ENCODE measurements at places on chromosomes 16 and 17. TPM values are rescaled to one million over a fixed set of nuclear protein-coding genes. Genes with fewer than 3 reads are reported as not detected.

TMEM101 gene
- 45.3 TPM for total RNA-seq

SMIM22 gene
- not detected for total RNA-seq

CEP295NL gene
- total RNA-seq: 5.9 TPM

- no peak for DNase-seq
These were observed 4.6 kb downstream of the METTL9 start for GRCh38 chr16:21603928-21604327.

- no peak for DNase-seq
These were observed 610 bp downstream of the RFNG start for GRCh38 chr17:82050761-82051641.

GRCh38 chr17:27400991-27401390, 55.3 kb upstream of the KSR1 start:
- DNase-seq: no peak

- DNase-seq: peak; percentile 61
These were observed 367.9 kb downstream of the SOX9 start for GRCh38 chr17:72488555-72489271.

GRCh38 chr16:30533748-30534367, 800 bp downstream of the ZNF747 start:
- DNase-seq: no peak

DNA sequence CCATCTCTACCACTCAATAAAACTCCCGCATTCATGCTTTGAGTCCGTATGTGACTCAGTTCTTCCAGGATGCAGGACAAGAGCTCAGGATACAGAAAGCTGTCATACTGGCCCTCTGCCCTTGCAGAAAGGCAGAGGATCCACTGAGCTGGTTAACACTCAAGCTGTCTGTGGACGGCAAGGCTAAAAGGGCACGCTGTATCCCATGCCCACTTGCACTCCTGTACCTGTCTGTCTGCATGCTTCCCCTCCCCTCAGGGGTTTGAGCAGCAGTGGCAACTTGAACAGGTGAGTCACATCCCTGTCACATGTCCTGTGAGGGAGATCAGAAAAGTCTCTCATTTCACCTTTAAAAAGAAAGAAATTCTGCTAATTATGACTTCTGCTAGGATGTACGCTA, 293.8 kb downstream of the HS3ST3B1 start:
- no peak for DNase-seq

DNA sequence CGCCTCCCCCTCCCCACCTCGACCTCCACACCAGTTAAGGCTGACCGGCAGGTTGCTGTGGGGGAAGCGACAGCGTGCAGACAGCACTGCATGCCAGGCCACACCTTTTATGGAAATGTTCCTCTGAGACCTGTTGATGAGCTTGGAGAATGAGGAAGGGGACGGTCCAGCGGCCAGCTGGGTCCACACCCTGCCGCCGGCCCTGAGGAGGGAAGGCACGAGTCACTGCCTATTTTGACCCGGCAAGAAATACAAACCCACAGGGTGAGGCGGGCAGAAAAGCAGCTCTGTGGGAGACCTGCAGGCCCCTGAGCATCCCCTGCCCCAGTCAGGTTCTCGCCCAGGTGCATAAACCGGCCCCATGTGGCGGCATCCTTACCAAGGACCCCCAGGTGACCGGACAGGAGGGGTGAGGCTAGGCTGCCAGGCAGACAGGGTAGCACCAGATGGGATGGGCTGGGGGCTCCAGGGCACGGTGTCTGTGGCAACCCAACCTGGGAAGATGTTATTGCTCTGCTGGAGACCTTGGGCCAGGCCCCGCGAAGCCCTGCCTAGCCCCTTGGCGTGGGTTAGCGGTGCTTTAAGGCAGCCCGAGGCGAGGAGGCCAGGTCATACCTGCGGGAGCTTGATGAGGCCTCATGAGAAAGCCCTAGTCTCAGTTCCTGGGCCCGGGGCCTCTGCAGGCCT, 12.7 kb downstream of the NATD1 start:
- DNase-seq: no peak

DNA sequence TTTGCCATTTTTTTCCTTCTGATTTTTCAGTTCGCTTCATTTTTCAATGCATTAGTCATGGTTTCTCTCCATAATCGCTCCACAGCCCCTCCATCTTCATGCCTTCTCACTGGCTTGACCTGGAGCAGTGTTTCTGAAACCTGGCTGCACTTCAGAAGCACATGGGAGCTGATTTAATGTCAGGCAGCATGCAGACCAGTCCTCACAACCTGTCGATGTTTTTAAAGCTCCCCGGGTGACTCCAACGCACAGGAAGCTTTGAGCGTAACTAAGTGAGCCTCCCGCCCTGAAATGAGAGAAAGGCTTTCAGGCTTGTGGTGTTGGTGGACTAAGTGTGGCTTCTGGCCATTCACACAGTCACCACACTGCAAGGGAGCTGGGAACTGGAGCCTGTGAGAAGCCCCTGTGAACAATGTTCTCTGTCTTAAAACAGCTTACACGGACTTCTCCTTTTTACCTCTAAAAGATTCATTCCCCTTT, 16.8 kb upstream of the DRG2 start:
- DNase-seq: peak; percentile 57

DNA sequence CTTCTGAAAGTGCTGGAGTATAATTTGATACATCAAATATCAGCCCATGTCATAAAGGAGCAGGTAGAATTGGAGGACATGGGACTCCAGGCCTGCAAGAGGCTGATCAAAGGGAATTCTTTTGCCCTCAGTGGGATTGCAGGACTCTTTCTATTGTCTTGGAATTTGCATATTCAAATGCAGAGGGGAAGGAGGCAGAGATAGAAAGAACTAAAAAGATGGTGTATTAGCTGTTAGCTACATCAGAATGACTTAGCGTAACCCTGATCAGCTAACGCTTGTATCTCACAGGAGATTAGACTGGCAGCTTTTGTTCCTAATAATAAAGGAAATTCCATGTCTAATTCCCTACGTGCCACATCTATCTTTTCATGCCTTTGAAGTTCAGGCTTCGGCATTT, 1014.7 kb upstream of the RBFOX1 start:
- DNase-seq: no peak

GRCh38 chr16:20327444-20328041, at the start of gene GP2:
Gene GP2 (minus strand): TSS chr16:20327513. CDS start chr16:20326431, 1,082 bp downstream.
- DNase-seq: no peak

DNA sequence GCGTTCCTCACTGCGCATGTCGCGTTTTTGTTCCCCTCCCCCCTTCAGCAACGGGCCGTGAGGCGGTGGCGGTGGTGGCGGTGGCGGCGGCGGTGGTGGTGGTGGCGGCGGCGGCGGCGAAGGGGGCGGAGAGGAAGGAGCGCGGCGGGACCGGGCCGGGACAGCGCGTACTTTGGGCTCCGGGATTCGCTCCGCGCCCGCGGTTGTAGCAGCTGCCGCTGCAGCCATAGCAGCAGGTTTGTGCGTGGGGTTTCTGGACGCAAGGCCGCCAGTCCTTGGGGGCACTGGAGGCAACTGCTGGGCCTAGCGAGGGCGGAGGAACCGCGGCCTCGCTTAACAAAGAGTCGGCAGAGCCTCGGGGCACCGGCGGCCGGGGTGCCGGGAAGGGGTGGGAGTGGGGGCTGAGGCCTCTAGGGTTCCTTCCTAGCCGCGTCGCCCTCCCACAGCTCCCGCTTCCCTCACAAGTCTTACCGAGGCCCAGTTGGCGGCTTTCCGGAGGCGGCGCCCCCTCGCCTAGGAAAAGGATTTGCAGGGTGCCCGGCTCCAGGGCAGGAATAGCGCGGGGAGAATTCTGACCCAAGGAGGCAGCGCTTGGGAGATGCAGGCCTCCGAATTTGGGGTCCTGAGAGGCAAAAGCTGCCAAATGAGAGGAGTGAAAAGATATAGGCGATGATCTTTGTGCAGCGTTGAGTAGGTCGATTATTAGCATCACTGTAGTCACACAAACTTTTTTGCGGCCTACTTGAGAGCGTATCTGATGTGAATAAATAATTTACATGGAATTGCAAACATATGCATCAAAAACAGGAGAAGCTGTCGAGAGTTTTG, at the start of gene DDX42:
DDX42 (plus strand) TSS at position 30 of the 828 bp plus-strand sequence. CDS start 12,880 bp downstream, outside the sequence.
- DNase-seq: peak; percentile 76

DNA sequence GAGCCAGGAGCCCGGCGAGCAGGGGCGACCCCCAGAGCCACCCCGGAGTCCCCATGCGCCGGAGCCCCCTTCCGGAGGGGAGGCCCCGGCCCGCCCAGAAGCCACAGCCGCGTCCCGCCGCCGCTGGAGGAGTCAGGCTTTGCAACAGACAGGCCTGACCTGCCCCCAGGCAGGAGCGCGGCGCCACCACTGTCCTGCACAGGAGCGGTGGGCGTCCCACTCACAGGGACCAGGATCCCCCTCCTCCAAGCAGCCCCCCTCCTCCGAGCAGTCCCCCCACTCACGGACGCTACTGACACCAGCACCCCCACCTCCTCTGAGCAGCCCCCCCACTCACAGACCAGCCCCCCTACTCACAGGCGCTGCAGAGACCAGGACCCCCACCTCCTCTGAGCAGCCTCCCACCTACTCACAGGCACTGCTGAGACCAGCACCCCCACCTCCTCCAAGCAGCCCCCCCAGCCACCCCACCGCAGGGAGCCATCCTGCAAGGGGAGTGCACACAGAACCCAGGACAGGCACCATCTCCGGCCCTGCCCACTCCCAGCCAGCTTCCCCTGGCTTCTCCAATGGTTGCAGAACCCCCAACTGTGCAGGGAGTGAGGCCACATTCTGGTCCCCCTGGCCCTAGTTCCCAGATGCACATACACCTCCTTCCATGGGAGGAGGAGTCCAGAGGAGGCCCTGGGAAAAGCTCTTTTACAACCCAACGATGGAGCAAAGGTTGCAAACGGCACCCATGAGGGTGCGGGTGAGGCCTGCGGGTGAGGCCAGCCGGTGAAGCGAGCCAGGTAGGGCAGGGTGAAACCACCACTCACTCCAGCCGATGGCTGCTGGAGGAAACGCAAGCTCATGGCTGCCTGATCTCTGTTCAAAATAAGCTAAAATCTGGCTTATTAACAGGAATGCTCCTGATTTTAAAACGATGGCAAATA, 69.9 kb downstream of the ABR start:
- DNase-seq: no peak

- peak; percentile 13 for DNase-seq
These were observed 212.8 kb upstream of the ELAC2 start for GRCh38 chr17:13230350-13231264.

- no peak for DNase-seq
These were observed 5.7 kb downstream of the MMP15 start for GRCh38 chr16:58031016-58031800.

GRCh38 chr17:71709271-71709890, 411.4 kb upstream of the SOX9 start:
- DNase-seq: peak; percentile 17

DNA sequence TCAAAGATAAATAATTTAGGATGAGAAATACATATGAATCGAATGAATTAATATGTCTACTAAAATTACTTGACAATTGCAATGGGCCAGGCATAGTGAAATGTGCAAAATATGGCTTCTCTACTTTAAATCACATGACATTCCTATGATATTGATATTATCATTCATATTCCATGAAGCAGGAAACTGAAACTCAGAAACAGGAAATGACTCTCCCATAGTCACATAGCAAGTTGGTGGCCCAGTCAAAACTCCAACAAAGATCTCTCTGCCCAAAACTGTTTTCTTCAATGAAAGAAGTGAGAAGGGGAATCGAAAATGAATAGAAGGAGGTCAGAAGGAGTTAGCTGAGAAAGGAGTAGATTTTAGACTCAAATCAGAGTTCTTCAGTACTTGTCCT, 272.2 kb downstream of the CDH8 start:
- DNase-seq: no peak
